ENCODE measurements at places on chromosomes 13 and 19.

DNA sequence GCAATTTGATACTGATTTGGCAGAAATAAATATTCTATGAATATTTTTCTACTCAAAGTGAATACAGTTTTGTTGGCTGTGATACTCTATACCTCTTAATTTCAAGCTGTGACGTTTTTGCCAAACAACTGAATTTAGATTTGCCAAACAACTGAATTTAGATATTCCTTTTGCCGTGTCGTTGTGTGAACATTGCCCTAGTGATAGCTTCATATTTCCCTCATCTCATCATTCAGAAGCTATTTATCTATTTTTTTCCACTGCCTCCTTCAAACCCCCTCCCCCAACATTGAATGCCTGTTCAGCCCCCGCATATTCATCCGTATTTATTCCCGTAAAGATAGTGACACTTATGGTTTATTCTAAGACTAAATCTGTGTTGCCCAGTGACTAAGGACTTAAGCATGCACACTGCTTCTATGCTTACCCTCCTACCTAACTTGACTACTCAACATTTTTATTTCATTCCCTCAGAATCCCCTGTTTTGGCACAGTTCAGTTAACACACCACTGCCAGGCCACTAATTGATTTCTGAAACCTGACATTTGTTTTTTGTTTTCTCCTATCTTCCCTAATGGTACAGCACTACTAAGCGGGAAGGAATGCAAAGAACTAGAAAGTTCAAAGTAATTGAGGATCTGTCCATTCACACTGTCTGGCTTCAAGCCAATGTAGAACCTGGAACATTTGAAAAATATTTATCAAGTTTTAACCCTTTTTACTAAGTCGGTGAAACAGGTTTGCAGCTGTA lies 2.8 kb upstream of the KLF5 start:
- DNase-seq = no peak

GRCh38 chr19:926589-927350 lies 935 bp downstream of the ARID3A start:
- peak; percentile 55 for DNase-seq

- no peak for DNase-seq
These were observed 8.0 kb downstream of the MAP2K2 start for GRCh38 chr19:4115818-4116385.

DNA sequence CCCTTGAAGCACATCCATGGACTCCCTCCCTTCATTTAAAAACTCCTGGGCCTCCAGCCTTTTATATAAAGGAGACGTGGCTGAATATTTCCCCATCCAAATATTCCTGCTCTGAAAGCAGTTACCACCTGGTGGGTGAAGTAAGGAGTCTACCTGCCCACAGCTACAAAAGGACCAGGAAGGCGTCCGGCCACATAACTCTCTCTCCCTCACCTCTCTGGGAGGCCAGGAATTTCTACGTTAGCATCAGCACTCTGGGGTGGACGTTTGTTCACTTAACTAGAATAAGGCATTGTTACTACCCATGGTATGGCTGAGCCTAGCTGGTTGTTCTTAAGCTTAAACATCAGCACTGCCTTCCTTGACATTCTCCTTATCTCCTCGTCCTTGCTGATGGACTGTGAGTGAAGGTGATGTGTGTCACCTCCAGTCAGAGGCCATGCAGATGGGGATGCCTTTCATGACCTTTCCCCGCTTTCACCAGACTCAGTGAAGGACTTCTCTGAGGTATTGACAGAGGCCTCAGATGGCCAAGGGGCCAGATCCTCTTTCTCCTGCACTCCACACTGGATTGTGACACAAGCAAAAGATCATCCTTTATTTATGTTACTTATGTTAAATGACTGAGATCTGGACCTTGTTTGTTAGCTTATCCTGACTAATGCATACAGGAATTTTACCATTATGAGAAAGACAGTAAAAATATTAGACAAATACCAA lies 22.2 kb upstream of the KPNA3 start:
- DNase-seq = no peak

- no peak for DNase-seq
These were observed 1.6 kb downstream of the CALR start for GRCh38 chr19:12939975-12940423.

GRCh38 chr13:36914648-36915047 lies 5.4 kb downstream of the SMAD9 start:
- no peak for DNase-seq

DNA sequence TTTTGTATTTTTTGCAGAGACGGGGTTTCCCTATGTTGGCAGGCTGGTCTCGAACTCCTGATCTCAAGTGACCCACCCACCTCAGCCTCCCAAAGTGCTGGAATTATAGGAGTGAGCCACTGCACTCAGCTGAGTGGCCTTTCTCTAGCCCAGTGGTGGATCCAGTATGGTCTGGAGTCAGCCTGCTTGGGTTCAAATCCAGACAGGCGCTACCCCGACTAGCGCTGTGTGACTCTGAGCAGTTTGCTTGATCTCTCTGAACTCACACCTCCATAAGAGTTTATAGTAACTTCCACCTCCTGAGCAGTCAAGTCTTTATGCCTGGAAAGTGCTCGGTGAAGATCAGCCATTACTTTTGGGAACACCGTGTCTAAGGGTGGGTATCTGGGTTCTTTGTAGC lies 10.4 kb downstream of the S1PR2 start:
- no peak for DNase-seq

DNA sequence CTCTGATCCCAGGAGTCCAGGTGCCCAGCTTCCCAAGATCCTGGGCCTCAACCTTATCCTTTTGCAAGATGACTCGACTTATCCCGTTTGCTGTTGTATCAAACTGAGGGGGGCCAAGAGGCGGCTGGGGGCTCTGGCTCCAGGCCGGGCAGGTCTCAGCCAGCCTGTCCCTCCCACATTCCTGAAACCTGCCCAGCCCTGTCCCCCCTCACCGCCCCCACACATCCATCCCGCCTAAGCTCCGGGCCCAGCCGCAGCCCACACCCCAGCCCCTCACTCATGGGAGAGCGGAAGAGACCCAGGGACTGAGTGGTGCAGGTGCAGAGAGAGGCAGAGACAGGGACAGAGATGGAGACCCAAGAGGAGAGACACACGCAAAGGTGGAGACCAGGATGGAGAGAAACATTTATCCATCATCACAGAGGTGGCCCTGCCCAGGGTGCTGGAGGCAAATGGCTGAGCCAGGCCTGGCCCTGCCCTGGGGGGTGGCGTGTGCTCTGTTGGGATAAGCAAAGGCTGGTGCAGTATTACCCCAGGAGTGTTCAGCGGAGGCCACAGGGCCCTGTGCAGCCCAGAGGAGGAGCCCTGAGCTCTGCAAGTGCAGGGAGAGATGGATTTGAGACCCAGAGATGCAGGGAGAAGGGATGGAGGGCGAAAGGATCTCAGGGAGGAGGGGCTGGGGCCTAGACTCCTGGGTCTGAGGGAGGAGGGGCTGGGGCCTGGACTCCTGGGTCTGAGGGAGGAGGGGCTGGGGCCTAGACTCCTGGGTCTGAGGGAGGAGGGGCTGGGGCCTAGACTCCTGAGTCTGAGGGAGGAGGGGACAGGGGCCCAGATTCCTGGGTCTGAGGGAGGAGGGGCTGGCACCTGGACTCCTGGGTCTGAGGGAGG lies 1.6 kb downstream of the BCAM start:
- no peak for DNase-seq
